ENCODE measurements at places on chromosomes 1 and 21.

DNA sequence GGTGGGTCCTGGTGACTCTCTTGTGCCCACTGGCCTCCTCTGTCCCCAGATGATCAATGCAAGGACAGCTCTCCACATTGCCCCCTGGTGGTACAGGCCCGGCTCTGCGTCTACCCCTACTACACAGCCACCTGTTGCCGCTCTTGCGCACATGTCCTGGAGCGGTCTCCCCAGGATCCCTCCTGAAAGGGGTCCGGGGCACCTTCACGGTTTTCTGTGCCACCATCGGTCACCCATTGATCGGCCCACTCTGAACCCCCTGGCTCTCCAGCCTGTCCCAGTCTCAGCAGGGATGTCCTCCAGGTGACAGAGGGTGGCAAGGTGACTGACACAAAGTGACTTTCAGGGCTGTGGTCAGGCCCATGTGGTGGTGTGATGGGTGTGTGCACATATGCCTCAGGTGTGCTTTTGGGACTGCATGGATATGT, 10.8 kb downstream of the ADAMTSL4 start:
- peak; percentile 89 for DNase-seq

- no peak for DNase-seq
These were observed 51.6 kb downstream of the CHD5 start for GRCh38 chr1:6128276-6129081.

GRCh38 chr1:98382986-98383740, 278.4 kb upstream of the SNX7 start:
- DNase-seq, result no peak

DNA sequence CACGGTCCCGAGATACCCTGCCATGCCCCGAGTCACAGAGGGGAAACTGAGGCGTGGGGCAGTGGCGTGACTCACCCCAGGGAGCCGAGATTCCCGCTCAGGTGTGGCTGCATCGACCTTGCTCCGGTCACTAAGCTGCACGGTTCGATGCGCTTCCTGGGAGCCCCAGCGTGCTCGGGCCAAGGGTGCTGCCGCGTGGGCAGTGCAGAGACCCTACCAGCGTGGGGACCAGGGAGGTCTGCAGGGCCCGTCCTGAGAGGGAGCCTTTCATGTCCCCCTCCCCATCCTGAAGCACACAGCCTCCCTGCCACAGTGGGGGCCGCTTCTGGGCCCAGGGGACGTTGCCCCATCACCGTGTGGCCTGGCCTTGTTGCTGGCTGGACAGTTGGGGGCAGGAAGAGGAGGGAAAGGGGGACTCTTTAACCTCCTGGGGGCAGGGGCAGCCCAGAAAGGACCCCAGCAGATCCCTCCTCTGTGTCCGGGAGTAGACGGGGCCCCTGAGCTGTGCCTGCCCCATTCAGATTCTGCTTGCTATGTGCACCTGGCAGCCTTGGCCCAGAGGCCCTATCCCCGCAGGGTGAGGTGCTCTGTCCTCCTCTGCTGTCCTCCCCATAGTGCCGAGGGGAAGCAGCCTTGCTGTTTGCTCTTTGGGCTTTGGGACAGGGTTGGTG, 52.3 kb downstream of the COL18A1 start:
- DNase-seq, result no peak

DNA sequence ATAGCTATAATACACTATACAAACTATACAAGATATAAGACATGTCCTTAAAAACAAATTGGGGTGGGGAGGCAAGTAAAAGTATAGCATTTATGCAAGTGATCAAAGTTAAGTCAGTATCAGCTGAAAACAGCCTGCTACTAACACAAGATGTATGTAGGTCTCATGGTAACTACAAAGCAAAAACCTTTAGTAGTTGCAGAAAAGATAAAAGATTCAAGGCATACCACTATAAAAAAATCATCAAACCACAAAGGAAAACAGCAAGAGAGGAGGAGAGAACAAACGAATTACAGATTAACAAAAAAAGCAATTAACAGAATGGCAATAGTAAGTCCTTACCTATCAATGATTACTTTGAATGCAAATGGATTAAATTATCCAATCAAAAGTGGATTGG, 22.7 kb downstream of the ERO1B start:
- DNase-seq, result no peak

GRCh38 chr1:85427849-85428248, 37.1 kb downstream of the DDAH1 start:
- no peak for DNase-seq

- no peak for DNase-seq
These were observed 15.4 kb upstream of the GUCA2A start for GRCh38 chr1:42179900-42180329.
